Upper lobe of right lung (tissue), 1 donor: ENCODE measurements at places on chromosomes 5 and 9. TPM values are rescaled to one million over a fixed set of nuclear protein-coding genes. Genes with fewer than 3 reads are reported as not detected.

ZNF483 gene
- 8.7 TPM for total RNA-seq

SPINK5 gene
- 3.2 TPM for total RNA-seq

- H3K27ac ChIP-seq, result no peak overlapping the region
- no peaks in the 10 kb centered on the region for H3K36me3 ChIP-seq
- H3K27me3 ChIP-seq, result no peaks in the 10 kb centered on the region
- no peak for DNase-seq
- H3K4me3 ChIP-seq, result no peak overlapping the region
- no peaks in the 10 kb centered on the region for H3K4me1 ChIP-seq
Measured at GRCh38 chr5:40071870-40072269, 607.8 kb upstream of the PTGER4 start.

GRCh38 chr5:53166183-53166495 is 56.6 kb upstream of the MOCS2 start:
- H3K4me3 ChIP-seq, result no peak overlapping the region
- no peaks in the 10 kb centered on the region for H3K36me3 ChIP-seq
- no peak for DNase-seq
- H3K27ac ChIP-seq, result no peak overlapping the region
- H3K4me1 ChIP-seq, result peaks cover 18% of the 10 kb centered on the region

- H3K36me3 ChIP-seq, result no peaks in the 10 kb centered on the region
- no peaks in the 10 kb centered on the region for H3K27me3 ChIP-seq
- H3K4me1 ChIP-seq, result no peaks in the 10 kb centered on the region
- no peak overlapping the region for H3K27ac ChIP-seq
Measured at GRCh38 chr5:52875827-52876226, 88.1 kb downstream of the ITGA1 start.

GRCh38 chr5:91132550-91132949 is 250.6 kb downstream of the ARRDC3 start:
- DNase-seq, result no peak
- H3K27me3 ChIP-seq, result no peaks in the 10 kb centered on the region
- H3K36me3 ChIP-seq, result no peaks in the 10 kb centered on the region

DNA sequence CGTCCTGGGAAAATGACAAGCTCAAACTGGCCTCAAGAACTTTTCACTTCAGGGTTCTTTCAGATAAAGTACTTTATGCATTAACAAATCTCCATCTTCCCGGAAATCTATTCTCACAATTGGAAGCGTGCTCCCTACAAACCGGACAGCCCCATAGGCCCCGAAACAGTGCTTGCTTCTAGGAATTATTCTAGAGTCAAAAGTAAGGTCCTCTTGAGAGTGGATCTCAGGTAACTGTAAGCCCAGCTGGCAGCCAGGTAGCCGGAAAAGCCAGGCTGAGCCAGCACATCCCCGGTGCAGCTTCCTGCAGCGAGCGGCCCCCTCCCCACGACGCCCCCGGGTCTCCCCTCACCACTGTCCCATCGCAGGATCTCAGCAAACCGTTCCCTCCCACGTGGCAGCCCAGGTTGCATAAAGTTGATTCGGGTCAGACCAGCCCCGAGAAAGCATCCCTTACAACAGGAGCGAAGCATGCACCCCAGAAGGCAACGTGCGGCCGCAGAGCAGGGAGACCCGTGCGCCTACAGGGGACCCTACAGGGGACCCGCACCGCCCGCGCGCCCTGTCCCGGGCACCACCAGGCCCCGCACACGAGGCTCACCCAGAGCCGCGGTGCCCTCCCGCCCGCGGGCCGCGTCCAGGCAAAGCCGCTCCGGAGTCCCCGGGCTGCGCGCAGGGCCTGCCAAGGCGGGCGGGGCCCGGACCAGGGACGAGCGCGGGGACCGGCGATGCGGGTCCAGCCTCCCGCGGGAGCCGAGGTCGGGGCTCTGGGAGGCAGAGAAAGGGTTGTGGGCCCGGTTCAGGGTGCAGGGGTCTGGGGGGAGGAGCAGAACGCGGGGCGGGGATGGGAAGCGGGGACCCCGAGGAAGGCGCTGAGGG is 920 bp downstream of the LPCAT1 start:
- DNase-seq, result peak; percentile 70
- peak overlapping the region; percentile 81 for H3K27ac ChIP-seq
- H3K36me3 ChIP-seq, result peaks cover 25% of the 10 kb centered on the region
- peaks cover 25% of the 10 kb centered on the region for H3K4me1 ChIP-seq
- H3K27me3 ChIP-seq, result no peaks in the 10 kb centered on the region
- H3K4me3 ChIP-seq, result peak overlapping the region; percentile 73

NOL8 gene
- 34.2 TPM for total RNA-seq

DNA sequence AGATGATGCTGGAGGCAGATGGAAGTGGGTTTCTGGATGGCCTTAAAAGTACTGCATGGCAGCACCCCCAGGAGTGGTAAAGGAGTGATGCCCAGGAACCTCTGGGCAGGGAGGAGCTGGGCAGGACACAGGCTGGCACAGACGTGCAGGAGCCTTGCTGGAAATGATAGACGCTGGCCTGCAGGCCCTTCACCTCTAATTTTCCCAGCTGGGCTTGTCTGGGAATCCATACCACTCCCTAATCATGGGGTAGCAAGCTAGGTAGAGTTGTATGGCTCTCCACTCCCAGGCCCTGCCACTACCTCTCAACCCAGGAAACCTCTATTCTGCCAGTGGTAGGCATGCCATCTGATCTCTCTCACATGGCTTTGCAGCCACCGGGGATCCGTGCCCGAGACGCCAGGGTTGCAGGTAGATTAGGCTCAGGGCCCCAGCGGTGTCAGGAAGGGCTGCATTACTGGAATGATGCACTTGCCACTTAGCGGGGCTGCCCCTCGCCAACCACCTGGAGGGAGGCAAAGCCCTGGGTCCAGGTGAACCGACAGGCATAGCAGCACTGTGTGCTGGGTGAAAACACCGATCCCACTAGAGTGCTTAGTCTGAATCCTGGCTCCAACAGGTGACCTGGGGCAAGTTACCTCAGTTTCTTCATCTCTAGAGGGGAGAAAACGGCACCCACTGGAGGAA is 79.6 kb upstream of the SLC25A51 start:
- no peak overlapping the region for H3K27ac ChIP-seq
- H3K27me3 ChIP-seq, result no peaks in the 10 kb centered on the region
- peaks cover 8% of the 10 kb centered on the region for H3K4me1 ChIP-seq
- no peaks in the 10 kb centered on the region for H3K36me3 ChIP-seq

DNA sequence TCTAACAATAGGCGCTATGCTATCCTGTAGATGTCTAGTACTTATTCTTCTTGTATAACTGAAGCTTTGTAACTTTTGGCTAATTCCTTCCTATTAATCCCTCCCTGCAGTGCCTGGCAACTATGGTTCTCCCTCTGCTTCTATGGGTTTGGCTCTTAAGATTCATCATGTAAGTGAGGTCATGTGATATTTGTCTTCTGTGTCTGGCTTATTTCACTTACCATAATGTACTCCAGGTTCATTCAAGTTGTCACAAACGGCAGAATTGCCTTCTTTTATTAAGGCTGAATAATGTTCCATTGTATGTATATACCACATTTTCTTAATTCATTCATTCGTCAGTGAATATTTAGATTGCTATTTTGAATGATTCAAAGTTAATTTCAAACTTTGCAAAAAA is 149.9 kb upstream of the GAS1 start:
- no peaks in the 10 kb centered on the region for H3K4me1 ChIP-seq
- H3K27ac ChIP-seq, result no peak overlapping the region
- no peaks in the 10 kb centered on the region for H3K36me3 ChIP-seq
- DNase-seq, result no peak
- H3K27me3 ChIP-seq, result peaks cover 4% of the 10 kb centered on the region
